Endodermal cell (in vitro differentiated cells): ENCODE measurements at places on chromosomes 11 and 22. TPM values are rescaled to one million over a fixed set of nuclear protein-coding genes. Genes with fewer than 3 reads are reported as not detected.

DNA sequence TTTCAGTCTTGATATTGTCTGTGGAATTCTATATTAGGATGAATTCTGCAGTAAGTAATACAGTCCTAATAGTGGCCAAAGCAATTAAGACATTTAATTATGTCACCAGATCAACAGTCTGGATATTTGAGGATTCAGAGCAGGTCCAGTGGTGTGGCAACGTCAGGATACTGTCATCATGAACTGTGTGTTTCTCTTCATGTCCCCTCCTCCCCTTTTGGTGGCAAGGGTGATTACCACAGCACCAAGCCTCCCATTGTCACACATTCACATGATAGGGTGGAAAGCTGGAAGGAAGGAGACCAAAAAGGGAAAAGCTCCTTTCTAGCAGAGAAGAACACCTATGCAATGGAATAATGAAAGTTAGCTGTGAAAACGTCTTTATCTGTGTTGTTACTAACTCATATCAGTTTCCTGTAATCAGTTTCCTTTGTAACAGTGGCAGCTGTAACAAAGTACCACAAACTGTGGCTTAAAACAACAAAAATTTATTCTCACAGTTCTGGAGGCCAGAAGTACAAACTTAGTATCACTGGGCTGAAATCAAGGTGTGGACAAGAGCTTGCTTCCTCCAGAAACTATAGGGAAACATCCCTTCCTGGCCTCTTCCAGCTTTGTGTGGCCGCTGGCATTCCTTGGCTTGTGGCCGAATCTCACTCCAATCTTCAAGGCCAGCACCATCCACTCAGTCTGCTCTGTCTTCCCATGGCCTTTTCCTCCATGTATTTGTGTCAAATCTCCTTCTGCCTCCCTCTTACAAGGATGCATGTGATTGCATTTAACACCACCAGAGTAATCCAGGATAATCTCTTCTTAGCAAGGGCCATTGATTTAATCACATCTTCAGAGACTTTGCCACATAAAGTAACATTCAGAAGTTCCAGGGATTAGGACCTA, 6.5 kb upstream of the RBM14 start:
- DNase-seq = no peak

DNA sequence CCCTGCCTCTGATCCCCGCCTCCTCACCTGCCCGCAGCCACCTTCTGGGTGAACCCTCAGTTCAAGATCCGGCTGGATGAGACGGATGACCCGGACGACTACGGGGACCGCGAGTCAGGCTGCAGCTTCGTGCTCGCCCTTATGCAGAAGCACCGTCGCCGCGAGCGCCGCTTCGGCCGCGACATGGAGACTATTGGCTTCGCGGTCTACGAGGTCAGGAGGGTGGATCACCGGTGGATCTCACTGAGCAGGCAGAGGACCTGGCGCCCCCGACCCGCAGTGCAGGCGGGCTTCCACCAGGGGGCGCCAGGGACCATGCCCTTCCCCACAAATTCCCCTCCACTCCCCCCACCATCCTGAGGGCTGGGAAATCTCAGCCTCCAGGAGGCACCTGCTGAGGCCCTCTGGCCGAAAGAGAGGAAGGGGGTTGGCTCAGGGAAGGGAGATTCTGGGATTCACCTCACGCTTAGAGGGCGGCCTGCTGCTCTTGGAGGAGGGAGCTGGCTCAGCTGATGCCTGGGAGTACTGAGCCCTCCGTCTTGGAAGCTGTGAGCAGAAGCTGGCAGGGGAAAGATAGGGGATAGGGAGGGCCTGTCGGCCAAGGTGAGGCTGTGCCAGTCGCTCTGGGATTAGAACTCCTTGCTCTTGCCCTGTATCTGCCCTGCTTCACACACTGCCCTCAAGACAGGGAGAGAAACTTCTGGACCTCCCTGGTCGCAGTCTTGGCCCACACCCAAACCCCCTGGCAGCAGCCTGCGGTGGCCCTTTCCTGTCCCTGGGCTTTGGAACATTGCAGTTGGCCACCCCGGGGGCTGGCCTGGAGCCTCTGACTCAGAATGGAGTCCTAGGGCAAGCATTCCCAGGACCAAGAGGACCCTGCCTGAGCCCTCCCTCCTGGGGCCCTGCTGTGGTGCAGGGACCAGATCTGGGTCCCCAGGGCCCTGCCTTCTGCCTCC, 23.2 kb downstream of the CAPN1 start:
- DNase-seq = peak; percentile 96

MOGAT2 gene
- not detected in 3 replicates for total RNA-seq

DNA sequence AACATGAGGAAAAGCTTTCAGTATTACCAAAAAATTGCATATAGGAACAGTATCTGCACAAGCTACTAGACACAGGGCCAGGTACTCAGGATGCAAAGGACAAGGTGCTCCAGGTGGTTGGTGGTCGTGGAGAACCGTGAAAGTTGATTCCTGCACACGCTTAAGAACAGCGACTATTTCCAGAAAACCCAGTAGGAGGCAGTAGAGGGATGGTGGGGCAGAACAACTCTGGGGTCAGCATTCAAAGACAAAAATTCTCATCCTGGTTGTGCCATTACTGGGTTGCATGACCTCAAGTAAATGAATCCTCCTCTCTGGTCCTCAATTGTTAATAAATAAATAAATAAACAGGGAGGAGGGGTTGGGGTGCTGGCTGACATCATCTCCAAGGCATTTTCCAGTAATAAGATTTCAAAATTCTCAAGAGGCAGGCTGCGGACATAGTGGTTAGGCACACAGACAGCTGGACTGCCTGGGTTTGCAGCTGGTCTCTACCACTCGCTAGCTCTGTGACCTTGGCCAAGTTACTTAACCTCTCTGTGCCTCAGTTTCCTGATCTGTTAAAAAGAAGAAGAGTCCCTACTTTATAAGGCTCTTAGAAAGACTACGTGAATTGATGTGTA, 89.6 kb downstream of the ISX start:
- peak; percentile 67 for DNase-seq

GRCh38 chr11:78080084-78080817, 589 bp upstream of the NDUFC2 start:
- DNase-seq = no peak
